Activated naive CD4-positive, alpha-beta T cell (primary cell): ENCODE measurements at places on chromosomes 5 and 9.

- no peak for DNase-seq
Measured at GRCh38 chr5:172858511-172858989, 24.5 kb downstream of the ERGIC1 start.

DNA sequence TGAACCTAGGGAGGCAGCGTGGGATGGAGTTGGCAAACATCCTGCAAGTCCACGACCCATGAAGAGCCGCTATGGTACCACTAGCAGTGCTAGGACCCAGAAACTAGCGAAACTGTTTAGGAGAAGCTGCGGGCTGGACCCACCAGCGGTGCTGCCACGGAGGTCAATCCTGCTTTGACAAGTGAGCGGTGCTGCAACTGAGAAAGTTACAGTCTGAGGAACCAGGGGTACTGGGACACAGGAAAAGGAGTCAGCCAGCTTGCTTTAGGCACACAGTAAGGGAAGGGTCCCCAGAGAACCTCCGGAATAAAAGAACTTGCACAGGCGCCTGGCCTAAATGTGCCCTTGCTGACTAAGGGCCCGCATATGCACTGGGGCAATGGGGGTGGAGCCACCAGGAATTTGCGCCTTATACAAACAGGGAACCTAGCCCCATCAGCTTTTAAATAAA, 23.6 kb upstream of the ANXA2R start:
- DNase-seq: no peak

GRCh38 chr5:60056191-60056590, 162.7 kb upstream of the PDE4D start:
- no peak for DNase-seq

DNA sequence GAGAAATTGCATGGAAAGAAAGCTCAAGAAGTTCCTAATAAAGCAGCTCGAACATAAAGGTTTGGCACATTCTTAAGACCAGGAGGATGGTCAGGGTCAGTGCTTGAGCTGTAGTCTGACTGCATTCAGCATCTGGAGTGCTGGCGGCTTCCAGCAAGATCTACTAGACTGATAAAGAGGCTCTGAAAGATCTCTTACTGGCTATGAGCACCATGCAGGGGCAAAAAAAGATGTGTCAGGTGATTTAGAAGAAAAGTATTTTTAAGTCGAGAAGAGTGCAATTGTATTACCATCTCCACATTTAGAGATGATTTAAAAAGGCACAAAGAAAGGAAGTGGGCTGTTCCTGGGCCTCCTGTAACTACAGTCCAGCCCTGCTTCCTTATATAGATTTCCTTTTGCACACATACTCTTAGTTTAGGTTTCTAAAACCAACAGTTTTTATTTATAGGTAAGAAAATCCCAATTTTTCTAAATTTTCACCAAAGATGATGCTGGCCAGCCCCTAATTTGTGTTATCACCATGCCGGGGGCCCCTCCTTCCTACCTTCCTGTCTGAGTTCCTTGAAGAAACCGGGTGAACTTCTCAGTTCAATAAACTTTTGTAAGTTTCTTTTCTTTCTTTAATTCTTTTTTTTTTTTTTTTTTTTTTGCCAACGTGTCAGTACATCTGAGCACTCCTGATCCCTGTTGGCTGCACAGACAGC, 65.9 kb upstream of the PLPP1 start:
- no peak for DNase-seq

DNA sequence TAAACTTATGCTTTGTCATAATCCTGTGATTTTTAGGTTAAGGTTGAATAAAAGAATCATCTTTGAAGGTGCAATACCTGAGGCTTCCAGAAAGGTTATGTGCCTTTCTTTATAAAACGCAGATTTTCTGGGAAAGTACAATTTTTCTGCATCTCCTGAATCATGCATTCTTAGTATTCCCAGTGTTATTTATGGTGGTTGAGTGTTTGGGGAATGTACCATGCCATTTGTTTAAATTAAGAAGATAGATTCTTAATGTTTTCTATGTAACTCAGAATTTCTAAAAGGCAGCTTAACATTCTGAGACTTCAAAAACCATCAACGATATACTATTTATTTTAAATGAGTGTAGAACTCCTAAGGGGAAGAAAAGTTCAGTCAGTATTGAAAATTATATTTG, 108.1 kb upstream of the FBN2 start:
- DNase-seq: no peak

GRCh38 chr5:167166696-167167095, 1124.7 kb upstream of the WWC1 start:
- no peak for DNase-seq

DNA sequence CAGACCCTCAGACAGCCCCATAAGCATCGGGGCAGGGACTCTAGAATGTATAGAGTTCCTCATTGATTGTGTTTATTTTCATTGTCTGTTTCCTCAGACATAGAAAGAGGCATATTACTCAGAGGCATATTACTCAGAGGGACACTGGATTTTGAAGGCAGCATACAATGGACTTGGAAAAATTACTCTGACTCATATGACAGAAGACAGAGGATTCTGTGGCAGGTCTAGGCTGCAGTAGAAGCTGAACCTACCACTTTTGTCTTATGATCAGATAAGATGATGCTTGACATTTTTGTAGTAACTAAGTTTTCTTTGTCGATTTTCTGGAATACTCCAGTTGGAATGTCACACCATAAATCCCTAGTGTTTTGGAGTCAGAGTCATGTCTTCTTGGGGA, 105.2 kb downstream of the ST8SIA4 start:
- no peak for DNase-seq

DNA sequence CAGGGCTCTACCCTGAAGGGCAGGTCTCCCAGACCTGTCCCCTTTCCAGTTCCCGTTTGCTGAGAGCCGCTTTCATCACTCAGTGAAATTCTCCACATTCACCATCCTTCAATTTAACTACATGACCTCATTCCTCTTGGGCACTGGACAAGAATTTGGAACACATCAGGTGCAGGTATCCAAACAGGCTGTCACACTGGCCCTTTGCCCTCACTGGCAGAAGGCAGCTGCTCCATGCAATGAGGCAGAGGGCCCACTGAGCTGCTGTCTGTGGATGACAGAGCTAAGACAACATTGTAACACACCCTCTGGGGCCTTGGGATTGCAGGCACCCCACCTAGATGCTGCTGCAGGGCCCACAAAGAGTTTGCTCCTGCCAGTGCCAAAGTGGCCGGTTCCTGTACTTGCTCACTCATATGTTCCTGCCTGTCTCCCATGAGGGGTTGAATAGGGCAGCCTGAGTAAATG, 55.1 kb downstream of the ACTL7B start:
- no peak for DNase-seq

DNA sequence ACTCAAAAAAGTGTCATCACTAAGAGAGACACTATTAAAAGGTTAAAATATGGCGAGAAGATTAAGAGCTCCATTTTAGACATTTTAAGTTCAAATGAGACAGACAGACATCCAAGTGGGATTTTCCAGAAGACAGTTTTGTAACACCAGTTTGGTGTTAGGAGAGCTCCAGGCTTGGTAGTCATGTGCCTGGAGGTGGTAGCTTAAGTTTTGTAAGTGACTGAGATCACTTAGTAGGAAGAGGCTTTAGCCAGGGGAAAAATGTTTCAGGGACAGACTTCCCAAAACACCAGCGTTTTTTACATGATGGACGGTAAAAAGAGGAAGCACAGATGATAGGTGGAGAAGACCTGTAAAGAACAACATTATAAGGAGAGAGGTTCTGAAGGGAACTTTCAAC, 150.3 kb downstream of the GIN1 start:
- no peak for DNase-seq

GRCh38 chr5:172766287-172767108, 4.5 kb downstream of the DUSP1 start:
- DNase-seq: no peak

DNA sequence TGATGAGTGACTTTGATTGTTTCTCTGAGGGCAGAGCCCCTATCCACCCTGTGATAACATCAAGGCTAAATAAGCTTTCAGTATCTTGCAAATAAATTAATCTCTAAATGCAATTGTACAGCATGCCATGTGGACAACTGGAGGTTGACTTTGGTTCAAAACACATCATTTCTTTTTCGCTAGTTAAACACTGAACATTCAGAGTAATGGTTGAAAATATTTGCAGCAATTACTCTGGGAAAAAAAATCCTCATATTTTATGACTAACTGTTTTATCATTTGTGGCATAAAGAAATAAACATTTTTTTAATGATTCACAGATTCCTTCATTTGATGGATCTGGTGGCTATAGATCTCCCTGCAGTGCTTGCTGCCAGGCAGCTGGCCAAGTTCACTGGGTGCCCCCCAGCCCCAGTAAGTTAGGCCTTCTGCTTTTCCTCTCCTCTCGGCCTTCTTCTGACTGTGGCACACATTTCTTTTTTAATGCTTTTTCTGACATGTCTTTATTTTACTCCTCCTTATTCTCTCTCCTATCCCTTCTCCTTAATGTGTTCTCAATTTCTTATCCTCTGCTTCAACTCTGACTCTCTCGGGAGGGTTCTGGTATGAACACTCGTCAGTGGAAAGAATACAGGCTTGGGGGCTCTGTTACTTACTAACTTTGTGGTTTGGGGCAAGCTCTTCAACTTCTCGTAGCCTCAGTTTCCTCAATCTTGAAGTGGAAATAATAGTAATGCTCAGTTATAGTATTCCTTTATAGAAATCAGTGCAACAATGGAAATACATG, 69.6 kb downstream of the ADAMTSL1 start:
- DNase-seq: no peak

- no peak for DNase-seq
Measured at GRCh38 chr9:129068990-129069861, 11.7 kb upstream of the DOLPP1 start.
